ENCODE measurements at places on chromosomes 16 and 17. TPM values are rescaled to one million over a fixed set of nuclear protein-coding genes. Genes with fewer than 3 reads are reported as not detected.

SLC47A1 gene
- 23.1 TPM for total RNA-seq

ANKRD40CL gene
- total RNA-seq: not detected

VTN gene
- total RNA-seq: 19.9 TPM

SLC13A2 gene
- total RNA-seq: 0.15 TPM

CCDC144A gene
- total RNA-seq: 1.1 TPM

NPB gene
- total RNA-seq: 0.51 TPM

STUB1 gene
- total RNA-seq: 119 TPM

C17orf78 gene
- total RNA-seq: not detected

CTF1 gene
- total RNA-seq: 0.18 TPM

EPX gene
- not detected for total RNA-seq

SPATA22 gene
- total RNA-seq: not detected

SCGB1C2 gene
- not detected for total RNA-seq

TBC1D3 gene
- total RNA-seq: not detected

HLF gene
- 0.23 TPM for total RNA-seq

GHDC gene
- 21.1 TPM for total RNA-seq

ASB16 gene
- 0.05 TPM for total RNA-seq

CCL4 gene
- total RNA-seq: not detected

Data from A549 treated with CORT108297 at 1 μM for 4 hours (cell line).